ENCODE measurements at places on chromosomes 3 and 15. TPM values are rescaled to one million over a fixed set of nuclear protein-coding genes. Genes with fewer than 3 reads are reported as not detected.

- H3K27ac ChIP-seq: peak overlapping the region; percentile 85
- no peaks in the 10 kb centered on the region for H3K36me3 ChIP-seq
- DNase-seq: no peak
- peaks cover 3% of the 10 kb centered on the region for H3K4me1 ChIP-seq
- H3K4me3 ChIP-seq: no peak overlapping the region
Observed at GRCh38 chr15:90869140-90869541, 753 bp downstream of the FURIN start.

DNA sequence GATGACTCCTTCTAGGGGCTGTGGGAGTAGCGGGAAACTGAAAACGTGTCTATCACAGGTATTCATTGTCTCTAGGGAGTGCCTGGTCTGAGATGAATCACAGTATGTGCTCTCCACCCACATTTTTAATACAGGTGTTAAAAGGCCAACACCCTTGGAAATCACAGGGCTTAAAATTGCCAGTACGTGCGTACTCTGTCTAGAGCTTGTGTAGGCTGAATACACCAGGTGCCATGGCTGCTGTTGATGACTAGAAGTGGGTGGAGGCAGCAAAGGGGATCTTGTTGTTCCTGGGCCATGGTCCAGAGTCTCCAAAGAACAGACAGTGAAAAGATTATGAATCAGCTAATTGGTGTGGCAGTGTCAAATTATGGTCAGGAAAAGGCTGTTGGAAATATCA, 35.1 kb upstream of the P3H2 start:
- no peak overlapping the region for H3K4me3 ChIP-seq
- H3K27ac ChIP-seq: no peak overlapping the region
- H3K27me3 ChIP-seq: no peaks in the 10 kb centered on the region

GRCh38 chr3:160183345-160184076, 41.7 kb upstream of the C3orf80 start:
- H3K4me1 ChIP-seq: peaks cover 2% of the 10 kb centered on the region
- H3K27ac ChIP-seq: no peak overlapping the region
- DNase-seq: no peak

DNA sequence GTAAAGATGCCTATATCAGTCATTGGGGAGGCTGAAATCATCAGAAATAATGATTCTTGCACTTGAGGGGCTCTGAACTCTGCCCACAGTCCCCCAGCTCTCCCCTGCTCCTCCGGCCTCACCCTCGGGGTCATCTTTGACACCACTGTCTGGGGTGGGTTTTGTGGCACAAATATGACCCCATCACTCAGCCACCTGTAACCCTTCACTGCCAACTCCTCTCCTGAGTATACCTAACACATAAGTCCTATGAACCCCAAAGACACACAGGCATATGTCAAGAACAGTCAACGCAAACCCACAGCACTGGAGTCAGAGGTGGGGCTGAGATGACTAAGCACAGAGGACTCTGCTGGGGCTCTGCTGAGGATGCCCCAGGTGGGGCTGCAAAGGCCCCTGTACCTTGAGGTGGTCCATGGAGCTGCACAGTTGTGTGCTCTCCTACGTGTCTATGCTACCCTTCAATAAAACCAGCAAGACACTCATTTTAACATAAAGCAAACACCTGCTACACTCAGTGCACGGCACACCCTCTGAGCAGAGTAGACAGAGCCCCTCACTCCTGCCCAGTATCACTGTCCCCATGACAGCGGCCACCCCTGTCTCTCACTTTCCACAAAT, 29.9 kb downstream of the SLC41A3 start:
- H3K27ac ChIP-seq: no peak overlapping the region
- DNase-seq: no peak
- H3K4me3 ChIP-seq: no peak overlapping the region
- H3K4me1 ChIP-seq: no peaks in the 10 kb centered on the region
- H3K36me3 ChIP-seq: peaks cover 17% of the 10 kb centered on the region
- H3K27me3 ChIP-seq: no peaks in the 10 kb centered on the region

CILP gene
- 8.7 TPM for polyA plus RNA-seq

Measured in small intestine (tissue), 16 donors.